ENCODE measurements at places on chromosomes 3 and 15.

- no peak for DNase-seq
Measured at GRCh38 chr3:193942516-193943055, 193.4 kb upstream of the HES1 start.

DNA sequence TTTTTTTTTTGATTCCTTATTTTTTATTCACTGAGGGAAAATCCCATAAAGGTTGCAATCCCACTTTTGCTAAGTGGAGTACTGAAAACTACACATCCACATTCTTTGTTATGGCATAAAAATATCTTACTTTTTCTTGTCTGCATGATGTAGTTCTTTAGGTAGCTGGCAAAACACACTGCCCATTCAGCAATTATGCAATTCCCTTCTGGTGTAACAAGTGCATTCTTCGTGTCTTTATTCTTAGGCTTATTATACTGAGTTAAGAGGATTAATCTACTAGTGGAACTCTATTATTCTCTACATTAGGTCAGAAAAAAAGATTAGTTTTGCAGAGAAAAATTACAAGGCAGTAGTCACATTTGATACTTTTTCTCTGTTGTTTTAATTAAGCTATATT is 403.8 kb upstream of the GBE1 start:
- DNase-seq: no peak

DNA sequence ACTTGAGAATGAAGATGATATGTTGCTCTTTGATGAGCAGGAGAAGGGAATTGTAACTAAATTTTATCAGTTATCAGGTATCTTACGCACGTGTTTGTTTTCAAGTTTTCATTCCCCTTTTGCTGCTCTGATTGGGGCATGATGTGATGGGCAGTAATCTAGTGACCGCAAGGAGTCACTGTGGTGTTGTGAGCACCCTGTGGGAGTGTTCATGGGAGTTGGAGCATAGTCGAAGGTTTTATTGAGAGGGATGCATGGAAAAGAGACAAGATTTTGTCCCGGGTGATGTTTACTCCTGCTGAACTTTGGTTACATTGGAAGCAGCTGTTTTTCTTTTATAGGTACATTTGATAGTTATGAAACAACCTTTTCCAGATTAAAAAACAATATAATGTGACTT is 2.1 kb downstream of the FAN1 start:
- DNase-seq: peak; percentile 62

- DNase-seq: no peak
Measured at GRCh38 chr3:35601959-35602358, 37.4 kb upstream of the ARPP21 start.

GRCh38 chr3:55557549-55557948 is 70.4 kb upstream of the WNT5A start:
- no peak for DNase-seq

GRCh38 chr3:72303926-72304325 is 519.0 kb upstream of the PROK2 start:
- DNase-seq: no peak

DNA sequence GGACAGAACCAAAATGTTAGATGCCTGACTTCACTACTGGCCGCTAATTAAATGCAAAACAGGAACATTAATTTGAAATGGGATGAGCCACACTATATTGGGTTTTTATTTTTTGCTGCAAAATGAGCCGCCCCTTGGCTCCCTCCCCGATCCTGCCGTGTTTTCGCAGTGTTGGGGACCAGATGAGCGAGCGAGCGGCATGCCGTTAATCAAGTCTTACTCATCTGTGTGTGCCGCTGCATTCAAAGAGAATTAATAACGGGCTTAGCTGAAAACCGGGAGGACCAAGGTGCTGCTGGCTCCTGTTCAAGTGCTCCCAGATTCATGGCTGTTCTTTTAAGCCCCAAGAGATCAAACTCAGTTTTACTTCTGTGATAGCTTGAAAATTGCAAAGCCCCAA is 20.0 kb downstream of the TAFA4 start:
- DNase-seq: no peak

DNA sequence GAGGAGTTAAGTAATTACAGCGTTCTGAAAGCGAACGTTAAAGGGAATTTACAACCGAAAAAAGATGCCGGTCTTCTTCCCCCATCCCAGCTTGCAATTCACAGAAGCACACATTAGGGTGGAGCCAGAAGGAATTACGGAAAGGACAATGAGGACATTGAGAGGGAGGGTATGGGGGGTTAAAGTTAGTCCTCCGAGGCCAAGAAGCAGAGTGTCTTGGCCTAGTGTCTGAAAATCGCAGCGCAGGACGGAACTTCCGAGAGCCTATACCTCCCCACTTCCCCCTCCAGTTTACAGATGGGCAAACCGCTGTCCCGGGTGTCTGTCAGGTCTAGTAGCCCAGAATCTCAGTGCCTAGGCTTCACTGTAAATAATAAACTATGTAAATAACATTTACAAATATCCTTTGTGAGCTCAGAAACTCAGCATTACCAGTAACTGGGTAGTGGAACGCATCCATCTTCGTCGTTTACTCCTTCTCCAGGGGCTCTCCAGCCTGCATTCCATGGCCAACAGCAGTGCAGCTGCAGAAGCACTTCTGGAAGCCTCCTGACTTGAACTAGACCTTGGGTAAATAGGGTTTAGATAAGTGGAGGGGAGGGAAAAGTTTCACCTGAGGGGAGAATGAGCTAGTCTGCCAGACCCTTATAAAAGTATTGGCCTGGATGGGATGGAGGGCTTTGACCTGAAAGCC is 922 bp downstream of the ADPRH start:
- peak; percentile 32 for DNase-seq

DNA sequence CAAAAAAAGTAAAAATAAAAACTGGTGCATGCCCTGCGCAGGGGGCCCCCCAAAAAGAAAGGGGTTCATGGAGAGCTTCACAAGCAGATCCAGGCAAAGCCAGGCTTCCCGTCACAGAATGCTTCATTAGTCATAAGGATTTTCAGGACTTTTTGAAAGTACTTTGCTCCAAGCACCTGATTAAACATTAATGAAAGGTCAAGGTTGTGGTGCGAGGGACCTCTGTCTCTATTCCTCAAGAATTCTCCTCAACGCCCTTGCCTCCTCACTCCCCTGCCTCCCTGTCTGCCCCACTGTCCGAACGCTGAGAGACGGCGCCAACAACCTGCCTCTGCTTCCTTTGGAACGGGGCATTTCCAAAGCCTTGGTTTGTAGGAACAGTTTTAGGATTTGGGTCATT is 240.1 kb upstream of the IGF1R start:
- no peak for DNase-seq

- no peak for DNase-seq
Measured at GRCh38 chr3:117404730-117405129, 695.2 kb downstream of the TUSC7 start.

GRCh38 chr15:95325763-95326404 is 1004.6 kb upstream of the NR2F2 start:
- no peak for DNase-seq

- DNase-seq: no peak
Measured at GRCh38 chr3:87811953-87812352, 246.9 kb downstream of the CGGBP1 start.

DNA sequence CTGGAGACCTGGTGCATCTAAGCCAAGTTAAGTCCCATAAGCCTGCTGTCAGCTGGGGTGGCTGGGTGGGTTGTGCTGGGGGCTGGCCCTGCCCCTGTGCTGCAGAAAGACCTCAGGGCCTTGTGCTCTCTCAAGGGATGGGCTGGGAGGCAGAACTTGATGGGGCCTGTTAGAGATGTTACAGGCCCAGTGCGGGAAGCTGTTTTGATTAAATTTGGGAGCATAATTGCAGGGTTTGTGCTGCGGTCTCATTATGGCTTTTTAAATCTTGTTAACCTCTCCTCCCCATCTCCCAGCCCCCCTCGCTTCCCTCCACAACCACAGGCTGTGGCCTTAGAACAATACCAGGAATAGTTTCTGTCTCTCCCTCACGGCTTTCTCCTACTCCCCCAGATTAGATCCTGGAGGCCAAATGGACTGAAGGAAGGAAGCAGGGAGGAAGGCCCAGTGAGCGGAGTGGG is 87.6 kb upstream of the TLE3 start:
- DNase-seq: no peak

- no peak for DNase-seq
Measured at GRCh38 chr15:59388670-59389069, 16.0 kb upstream of the MYO1E start.

GRCh38 chr15:42050484-42051255 is 29.8 kb upstream of the PLA2G4E start:
- DNase-seq: no peak

Data from globus pallidus (tissue), 1 donor.